ENCODE measurements at places on chromosomes 5 and 9.

- no peak for DNase-seq
These were observed 121.8 kb downstream of the SEMA6A start for GRCh38 chr5:116452774-116453368.

GRCh38 chr5:1670351-1670750 lies 129.3 kb downstream of the MRPL36 start:
- DNase-seq: no peak

DNA sequence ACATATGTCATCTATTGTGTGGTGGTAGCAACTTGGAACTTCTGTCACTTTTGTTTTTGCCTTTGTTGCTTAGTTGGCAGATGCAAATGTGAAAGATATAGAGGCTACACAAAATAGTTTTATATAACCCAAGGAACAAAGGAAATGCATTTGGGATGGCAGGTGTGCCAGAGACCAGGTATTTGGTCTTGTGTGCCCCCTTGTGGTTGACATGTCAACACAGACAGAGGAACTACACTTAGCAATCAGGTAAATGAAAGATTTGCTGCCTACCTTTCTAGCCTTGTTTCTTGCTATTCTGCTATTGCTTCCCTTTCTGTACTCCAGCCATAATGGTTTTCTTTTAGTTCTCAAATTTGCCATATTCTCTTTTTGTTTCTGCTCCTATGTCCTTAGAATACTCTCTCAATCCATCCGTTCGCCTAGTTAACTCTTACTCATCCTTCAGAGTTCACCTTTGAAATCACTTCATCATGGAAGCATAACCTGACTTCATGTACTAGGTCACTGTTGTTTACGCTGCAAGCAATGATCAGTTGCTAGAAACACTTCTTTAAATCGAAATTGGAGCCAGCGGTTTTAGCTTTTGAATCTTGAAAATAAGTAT lies 119.5 kb downstream of the TRPM3 start:
- DNase-seq: no peak

DNA sequence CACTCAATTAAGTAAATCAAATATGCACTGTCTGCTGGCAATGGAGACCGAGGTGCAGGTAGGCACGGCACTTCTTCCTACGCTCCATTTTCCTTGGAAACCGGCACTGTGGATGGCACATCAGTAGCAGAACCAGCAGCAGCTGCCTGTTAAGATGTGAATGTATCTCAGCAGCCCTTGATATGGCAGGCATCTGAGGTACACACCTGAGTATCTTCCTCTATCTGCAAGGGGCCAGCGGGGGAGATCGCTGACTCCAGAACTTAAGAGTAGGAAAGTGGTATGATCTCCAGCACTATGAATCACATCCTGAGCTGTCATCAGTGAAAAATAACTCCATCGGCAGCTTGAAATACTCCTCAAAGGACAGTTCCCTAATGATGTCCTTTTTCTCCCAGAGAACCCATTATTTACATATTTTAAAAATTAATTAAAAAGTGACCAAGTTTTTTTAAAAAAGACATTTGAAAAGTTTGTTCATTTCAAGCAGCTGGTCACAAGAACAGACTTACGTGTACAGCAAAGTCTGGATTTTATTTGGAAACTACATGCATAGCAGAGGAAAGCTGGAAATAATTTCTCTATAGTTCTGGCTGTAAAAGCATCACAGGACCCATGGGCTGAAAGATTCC lies 97.1 kb downstream of the ADAMTS12 start:
- no peak for DNase-seq

- no peak for DNase-seq
These were observed 29.4 kb upstream of the ADAMTS2 start for GRCh38 chr5:179374506-179375235.

DNA sequence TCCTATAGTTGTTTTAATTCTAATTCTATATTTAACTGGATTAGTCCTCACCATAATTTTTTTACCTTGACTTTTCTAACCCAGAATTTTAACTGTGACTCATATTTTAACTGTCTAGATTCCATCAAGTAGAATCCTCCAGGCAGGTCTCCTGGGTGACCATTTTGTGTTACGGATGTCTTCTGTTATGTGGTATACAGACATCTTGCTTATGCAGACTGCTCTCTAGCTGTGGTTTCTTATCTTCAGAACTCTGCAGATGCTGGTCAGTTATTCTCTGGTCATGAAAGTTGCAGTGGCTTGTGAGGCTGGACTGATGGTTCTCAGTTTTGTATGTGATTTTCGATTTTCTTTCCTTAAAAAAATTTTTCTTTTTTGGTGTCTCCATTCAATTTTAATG lies 139.4 kb downstream of the ATG10 start:
- no peak for DNase-seq

DNA sequence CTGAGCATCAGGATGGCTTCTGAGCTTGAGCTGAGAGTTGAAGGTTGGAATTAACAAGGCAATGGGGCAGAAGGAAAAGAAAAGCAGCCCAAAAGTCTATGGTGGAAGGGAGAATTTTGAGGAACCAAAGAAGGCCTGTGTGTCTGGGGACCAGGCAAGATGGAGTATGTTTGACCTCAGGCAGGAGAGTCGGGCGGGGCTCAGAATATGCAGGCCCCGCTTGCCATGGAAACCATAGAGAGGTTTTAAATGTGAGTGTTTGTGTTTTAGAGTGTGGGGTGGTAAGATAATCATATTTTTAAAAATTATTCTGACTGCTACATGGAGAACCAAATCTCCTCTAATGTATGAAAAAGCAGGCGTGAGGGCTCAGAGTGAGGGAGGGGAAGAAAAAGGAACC lies 174.0 kb upstream of the PPP2R2B start:
- no peak for DNase-seq

DNA sequence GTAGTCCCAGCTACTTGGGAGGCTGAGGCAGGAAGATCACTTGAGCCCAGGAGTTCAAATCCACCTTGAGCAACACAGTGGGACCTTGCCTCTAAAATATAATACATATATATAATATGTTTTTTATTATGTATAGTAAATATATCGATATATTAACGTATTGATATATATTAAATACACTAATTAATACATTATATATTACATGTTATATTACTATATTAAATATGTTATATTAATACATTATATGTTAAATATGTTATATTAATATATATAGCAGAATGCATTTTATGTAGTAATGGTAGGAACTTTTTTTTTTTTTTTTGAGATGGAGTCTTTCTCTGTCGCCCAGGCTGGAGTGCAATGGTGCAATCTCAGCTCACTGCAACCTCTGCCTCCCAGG lies 18.1 kb upstream of the BNC2 start:
- DNase-seq: no peak

DNA sequence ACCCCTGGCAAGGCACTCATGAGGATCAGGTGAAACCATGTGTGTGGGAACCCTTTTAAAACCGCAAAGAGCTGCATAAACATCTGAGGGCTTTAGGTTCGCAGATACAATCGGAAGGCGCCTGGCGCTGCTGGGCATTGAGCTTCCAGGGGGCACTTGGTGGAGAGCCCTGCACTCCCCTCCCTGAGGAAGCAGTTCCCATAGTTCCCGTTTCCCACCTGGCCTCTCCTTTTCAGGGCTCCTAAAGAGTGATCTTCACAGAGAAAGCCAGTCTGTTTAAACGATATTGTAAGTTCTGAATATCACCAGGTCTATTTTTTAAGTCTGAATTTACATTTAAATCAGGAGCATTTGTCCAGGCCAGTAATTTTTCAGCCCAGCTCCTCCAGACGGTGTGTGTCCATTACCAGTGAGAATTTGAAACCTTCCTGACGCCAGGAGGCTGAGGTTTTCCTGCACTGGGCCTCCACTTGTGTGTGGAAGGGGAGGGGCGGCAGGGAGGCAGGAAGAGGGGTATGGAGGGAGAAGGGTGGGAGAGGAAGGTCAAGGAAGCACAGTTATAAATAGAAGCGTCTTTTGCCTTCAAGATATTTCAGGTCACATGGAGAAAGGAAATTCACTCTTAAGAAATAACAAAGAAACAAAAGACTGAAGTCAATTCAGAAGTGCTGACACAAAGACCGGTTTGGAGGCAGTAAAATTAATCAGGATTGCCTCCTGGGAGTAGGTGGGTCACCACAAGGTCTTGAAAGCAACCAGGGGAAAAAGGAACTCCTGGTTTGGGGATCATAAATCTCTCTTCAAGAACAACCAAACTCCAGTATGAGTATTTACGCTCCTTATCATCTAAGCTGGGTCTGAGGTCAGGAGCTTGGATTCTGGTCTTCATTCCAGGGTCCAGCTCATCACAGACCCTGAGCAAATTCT lies 14.3 kb upstream of the MGAT1 start:
- DNase-seq: no peak

DNA sequence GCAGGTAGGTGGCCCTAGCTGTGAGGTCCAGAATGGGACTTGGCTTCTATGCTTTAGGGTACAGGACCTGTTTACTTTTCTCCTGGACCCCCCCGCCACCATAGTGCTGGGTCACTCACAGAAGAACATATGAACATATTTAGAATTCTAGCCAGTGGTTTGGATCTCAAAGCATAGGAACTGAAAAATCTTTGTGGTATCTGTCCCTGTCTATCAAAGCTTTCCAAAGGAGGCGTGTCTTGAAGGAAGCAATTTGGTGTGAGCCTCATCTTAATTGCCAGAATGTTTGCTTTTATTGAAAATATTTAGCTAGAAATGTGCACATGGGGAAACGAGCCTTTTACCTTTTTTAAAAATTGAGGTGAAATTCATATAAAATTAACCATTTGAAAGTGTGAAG lies 6.2 kb downstream of the PHF2 start:
- DNase-seq: no peak
